BE2C (cell line): ENCODE measurements at places on chromosomes 7 and 10.

DNA sequence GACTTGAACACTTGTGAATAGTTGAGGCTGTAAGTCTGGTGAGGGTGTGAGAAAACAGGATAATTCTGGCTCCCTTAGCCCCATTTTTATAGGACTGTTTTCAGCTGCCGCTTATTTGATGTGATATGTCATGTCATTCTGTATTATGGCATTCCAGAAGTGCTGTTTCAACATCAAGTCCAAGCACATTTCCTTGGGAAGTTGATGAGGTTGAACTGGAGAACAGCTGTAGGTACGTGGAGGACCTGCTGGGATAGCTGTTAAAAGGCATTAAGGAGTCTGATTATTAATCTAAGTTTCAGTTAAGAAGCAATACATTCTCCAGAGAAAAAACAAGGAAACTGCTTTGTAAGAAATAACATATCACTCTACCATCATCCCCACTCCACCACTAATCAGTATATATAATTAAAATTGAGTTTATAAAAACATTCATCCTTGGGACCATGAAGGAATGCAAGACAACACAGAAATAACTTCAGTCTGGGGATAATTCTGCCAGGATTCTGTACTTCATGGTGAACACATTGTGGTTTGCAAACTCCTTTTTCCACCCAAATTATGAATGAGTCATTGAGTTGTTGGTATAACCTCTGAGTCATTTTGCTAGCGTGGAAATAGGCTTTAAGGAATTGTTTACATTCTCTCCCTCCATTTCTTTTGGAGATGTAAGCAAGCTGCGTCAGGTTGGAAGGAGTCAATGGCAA lies 39.9 kb upstream of the TMEM229A start:
- no peak for DNase-seq

DNA sequence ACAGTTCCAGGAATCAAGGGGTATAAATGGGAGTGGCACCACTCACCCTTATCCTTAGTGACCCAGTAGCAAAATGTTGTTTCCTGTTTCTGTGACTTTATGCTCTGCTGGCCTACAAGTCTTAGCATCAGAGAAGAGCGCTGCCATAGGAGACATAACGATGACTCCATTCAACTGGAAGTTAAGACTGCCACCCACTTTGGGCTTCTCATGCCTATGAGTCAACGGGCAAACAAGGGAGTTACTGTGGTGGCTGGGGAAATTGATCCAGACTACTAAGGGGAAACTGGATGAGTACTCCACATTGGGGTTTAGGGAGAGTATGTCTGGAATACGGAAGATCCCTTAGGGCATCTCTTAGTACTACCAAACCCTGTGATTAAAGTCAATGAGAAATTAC lies 40.6 kb upstream of the PIK3CG start:
- no peak for DNase-seq

DNA sequence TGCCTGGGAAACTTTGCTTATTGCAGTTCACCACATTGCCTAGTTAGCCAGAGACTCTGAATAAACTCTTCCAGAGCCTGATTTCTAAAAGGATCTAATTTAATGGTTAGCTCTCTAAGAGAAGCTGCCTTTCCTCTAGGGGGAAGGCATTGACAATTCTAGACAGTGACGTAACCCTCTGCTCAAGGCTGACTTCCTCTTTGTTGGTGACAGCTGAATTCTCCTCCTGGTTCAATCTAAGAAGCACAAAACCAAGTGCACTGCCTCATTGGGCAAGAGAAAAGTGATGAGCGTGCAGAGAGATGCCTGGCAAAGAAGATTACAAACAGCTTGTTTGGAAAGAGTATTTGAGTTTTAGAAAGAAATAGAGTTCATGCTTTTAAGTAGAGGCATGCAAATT lies 102.7 kb downstream of the MACC1 start:
- DNase-seq = no peak

GRCh38 chr7:94510582-94511496 lies 1.2 kb downstream of the CASD1 start:
- peak; percentile 59 for DNase-seq

DNA sequence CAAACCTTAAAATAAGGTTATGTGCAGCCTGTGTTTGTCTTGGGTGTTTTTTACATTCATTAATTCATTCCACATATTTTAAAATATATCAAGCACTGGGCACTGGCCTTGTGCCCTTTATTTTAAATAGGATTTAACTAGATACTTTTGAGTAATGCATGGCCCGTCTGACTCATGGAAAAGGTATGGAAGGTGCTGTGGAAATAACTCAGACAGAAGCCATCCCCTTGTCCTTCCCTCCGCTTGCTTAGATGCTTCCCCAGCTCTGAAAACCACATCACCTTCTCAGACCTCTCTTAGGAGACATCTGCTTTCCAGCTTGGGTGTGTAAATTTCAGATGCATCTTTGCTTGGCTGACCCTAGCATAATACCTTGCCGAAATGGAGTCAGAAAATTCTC lies 30.5 kb downstream of the SLC18A2 start:
- no peak for DNase-seq

DNA sequence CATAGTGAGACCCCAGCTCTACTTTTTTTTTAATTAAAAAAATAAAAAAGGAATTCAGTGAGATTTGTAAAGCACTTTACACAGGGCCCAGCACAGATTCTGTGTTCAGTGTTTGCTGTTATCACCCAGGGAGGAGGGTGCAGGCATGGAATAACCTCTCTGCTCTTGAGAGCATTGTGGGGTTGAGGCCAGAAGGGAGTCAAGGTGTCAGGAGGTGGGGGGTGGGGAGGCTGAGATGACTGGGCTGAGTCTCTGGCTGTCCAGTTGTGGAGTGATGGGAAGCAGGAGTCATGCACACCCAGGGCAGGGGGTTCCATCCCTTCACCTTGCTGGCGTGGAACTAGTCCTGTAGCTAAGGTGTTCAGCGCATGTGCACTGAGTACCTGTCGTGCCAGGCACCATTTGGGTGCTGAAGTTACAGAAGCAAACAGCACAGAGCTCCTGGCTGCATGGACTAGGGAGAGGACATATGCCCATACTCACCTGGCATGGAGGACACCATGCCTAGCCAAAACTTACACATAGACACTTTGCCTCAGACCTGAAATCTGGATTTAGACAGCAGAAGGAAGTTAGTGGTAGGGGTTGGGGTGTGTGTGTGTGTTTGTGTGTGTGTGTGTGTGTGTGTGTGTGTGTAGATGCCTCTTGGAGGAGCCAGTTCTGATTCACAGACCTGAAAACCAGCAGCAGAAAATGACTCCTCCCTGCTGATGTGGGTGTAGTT lies 69.2 kb upstream of the LRRC4 start:
- DNase-seq = no peak

GRCh38 chr10:117316701-117317100 lies 58.5 kb downstream of the PDZD8 start:
- no peak for DNase-seq

DNA sequence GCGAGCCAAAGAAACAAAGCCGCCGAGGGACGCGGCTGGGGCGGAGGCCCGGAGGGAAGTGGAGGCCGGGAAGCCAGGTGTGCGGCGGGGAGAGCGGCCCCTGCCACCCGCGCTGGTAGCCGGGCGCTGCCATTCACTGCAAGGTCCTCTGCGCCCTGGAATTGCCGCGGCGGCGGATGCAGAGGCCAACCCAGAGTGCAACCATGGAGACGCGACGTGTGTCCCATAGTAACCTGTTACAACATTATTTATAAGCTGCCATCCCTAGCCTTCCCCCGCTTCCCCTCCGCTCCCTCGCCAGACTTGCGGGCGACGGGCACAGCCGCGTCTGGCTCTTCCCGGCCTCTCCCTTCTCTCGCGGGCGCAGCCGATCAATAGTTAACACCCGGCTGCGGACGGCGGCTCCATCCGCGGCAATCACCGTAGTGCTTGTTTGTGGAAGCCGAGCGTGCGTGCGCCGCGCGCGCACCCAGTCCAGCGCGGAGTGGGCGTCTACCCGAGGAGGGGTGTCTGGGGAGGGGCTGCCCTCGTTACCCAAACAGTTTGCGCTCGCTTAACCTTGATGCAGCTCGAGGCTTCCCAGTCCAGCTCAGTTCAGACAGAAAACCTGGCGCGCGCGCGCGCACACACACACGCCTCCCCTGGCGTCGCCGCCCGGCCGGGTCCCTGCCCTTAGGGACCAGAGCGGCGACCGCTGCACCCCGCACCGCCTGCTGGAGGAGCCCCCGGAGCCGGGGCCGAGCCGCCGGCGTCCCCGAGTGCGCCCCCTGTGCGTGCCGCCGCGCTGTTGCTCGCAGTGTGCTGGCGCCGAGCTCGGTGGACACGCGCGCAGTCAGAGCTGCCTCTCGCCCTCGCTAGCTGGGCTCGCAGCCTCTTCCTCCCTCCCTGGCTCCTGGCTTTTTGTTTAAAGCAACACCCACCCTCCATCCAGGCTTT lies 165.4 kb upstream of the DPP6 start:
- peak; percentile 45 for DNase-seq

- peak; percentile 74 for DNase-seq
Observed at GRCh38 chr10:67788028-67788886, 49.7 kb downstream of the DNAJC12 start.

DNA sequence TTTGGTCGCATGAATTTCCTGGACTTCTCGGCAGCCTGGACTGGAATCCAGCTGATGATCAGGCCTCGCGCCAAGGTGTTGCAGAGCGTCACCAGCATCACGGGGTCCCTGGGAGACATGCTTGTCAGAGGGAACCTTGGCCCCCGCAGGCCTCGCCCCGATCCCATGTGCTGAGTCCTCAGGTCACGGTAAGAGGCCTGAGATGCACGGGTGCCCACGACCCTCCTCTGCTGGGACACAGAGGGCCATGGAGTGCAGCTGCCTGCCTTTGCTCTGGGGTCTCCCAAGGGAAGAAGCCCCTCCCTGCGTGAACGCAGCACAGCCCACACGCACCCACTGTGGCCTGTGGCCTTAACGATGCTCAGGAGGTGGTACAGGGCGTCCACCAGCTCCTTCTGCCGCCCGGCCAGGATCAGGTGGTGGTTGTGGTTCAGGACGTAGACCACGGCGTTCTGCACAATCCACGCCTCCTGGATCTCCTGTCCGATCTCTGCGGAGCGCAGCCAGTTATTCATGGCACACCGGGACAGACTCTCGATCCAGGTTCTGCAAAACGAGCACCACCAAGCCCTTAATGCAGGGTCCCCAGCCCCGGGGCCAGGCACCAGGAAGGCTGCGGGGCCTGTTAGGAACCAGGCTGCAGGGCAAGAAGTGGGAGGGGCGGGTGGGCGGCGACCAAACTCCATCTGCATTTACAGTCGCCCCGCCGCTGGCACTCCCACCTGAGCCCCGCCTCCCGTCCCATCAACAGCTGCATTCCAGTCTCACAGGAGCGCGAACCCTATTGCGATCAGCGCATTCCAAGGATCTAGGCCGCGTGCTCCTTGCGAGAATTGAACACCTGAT lies 29.4 kb downstream of the CFAP46 start:
- DNase-seq = no peak

DNA sequence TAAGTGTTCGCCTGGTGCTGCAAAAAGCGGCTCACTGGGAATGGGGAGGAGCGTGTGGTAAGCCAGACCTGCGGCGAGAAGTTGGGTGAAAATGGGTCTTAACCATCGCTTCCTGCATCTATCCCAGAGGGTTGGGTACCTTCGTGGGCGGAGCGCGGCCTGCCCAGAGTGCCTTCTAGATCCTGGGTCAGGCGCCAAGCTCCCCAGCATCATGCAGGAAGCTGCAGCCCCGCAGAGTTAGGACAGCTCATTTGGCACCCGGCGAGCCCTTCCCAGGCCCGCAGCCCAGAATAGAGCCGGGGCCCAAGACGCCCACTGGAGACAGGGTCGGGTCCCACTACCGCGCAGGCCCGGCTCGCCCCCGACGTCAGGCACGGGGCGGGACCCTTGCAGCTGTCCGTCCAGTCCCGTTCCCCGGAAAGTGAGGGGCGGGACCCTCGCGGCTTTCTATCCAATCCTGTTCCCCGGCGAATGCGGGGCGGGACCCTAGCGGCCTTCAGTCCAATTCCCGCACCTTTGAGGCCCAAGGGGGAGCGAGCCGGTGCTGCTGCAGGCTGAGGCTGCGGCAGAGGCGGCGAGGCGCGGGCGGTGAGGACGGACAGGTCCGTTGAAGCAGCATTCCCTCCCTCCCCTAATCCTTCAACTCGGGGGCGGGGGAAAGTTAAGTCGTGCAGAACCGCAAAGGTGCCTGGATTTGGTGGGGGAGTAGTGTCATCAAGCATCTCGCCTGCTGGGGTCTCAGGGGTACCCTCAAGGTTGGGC lies at the start of gene CROT:
Gene CROT (plus strand): TSS at position 499 of the 762 bp plus-strand sequence. CDS start 3,405 bp downstream, outside the sequence.
- DNase-seq = peak; percentile 96

DNA sequence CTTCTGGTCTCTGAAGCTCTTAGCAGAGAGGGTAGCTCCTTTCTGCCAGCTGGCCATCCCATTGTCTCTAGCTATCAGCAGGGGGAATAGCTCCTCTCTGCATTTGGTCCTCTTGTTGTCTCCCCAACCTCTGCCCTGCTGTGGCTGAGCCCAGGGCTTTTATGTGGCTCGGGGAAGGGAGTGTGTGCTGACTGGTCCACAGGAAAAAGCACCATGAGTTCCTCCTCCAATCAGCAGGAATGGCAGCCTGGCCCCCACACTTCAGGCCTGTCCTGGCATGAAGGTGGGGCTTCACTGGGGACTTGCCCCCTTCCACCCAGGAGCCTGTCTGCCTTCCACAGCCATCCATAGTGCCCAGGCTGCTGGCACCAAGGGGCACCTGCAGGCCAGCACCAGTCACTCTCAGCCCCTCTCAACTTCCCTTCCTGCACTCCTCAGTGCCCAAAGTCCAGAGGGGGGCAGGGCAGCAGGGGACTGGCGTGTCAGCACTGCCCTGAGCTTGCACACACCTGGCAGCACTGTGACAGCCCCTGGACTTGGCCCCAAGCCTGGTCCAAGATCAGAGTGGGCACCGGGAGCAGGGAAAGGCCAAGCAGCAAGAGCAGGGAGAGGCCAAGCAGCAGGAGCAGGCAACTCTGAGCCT lies 36.2 kb downstream of the NOLC1 start:
- no peak for DNase-seq

DNA sequence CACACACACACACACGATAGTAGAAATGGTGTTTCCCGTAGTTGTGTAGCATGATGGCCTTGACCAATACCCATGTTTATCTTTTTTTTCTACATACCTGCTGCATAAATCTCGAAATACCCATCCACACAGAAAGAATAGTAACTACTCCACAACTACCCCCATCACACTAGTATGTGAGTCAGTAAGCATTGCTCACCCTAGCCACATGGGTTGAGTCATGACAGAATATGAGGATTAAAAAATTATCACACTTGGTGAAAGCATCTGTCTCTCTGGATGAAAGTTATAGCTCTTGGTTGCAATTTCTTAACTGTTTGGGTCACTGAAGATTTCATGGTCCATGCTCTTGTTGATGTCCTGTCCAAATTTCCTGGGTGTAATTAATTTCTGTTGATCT lies 103.4 kb upstream of the MDFIC start:
- DNase-seq = no peak

GRCh38 chr7:83457022-83457892 lies 191.7 kb downstream of the SEMA3E start:
- no peak for DNase-seq
